Activated naive CD4-positive, alpha-beta T cell treated with anti-CD3 and anti-CD28 coated beads, Interleukin-2, amount 50 U/mL, for 72 hours (primary cell): ENCODE measurements at places on chromosomes 5 and 9. TPM values are rescaled to one million over a fixed set of nuclear protein-coding genes. Genes with fewer than 3 reads are reported as not detected.

DNA sequence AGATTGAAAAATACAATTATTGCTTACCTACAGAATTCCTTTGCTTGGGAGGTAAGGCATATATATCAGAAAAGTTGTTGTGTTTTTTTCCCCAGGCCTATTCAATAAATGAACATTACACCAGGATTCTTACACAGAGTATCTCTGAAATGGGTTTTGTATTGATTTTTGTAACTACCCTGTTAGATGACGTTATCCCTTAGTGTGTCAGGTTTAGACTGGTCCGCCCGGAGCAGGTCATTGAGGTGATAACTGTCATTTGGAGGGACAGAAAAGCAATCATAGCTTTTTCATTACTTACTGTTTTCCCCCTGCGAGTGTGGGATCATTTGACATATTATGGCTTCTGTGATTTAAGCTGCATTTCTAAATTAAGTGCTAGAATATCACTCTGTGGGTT, 715.2 kb upstream of the ADAMTS16 start:
- no peak for DNase-seq

GRCh38 chr5:169300468-169301385, at the start of gene SLIT3:
Gene SLIT3 (minus strand): TSS chr5:169301139. CDS start chr5:169300709, 430 bp downstream.
- no peak for DNase-seq

DNA sequence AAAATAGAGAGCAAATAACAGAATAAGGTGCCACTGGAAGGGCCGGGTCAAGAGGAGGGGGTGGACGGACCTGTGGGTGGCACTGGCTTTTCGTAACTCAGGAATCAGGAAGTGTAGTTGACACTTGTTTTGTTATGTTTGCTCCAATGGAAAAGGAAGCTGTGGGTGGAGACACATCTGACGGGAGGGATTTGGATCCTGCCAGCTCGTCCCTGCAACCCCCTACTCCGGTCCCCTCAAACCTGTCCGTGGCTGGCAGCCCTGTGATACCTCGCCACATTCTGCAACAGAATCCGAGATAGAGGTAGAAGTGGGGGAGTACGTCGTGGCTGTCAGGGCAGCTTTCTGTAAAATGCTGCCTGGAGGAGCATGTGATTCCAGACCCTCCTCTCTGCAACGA, 104.2 kb upstream of the IER5L start:
- DNase-seq, result no peak

- no peak for DNase-seq
Measured at GRCh38 chr9:5395428-5395827, 42.3 kb downstream of the PLGRKT start.

GRCh38 chr9:120919843-120920805, 6.5 kb downstream of the TRAF1 start:
- DNase-seq, result no peak

GRCh38 chr5:142634216-142635011, 51.5 kb downstream of the FGF1 start:
- no peak for DNase-seq

- no peak for DNase-seq
Measured at GRCh38 chr9:14372437-14373335, 58.7 kb upstream of the NFIB start.

DNA sequence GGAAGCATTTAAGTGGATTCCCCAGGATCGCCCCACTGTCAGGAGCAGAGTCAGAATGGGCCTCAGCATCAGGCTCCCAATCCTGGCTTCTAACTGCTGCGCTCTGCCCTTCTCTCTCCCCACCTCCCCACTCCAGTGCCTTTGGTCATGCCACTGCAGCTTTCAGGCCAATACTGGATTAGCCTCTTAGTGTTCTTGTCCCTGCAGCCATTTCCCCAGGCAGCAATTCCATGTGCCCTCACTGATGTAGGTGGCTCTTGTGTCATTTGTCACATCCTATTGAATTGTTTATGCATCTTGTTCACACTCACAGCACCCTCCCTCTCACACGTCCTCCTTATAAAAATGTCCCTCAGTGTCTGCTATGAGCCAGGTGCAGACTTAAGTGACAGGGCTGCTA, 544.2 kb upstream of the DAP start:
- no peak for DNase-seq

GRCh38 chr5:2187687-2188086, 305.0 kb upstream of the IRX4 start:
- no peak for DNase-seq

- no peak for DNase-seq
Measured at GRCh38 chr5:16326137-16326536, 139.5 kb downstream of the ZNF622 start.

- no peak for DNase-seq
Measured at GRCh38 chr9:6938873-6939272, 181.1 kb downstream of the KDM4C start.

DNA sequence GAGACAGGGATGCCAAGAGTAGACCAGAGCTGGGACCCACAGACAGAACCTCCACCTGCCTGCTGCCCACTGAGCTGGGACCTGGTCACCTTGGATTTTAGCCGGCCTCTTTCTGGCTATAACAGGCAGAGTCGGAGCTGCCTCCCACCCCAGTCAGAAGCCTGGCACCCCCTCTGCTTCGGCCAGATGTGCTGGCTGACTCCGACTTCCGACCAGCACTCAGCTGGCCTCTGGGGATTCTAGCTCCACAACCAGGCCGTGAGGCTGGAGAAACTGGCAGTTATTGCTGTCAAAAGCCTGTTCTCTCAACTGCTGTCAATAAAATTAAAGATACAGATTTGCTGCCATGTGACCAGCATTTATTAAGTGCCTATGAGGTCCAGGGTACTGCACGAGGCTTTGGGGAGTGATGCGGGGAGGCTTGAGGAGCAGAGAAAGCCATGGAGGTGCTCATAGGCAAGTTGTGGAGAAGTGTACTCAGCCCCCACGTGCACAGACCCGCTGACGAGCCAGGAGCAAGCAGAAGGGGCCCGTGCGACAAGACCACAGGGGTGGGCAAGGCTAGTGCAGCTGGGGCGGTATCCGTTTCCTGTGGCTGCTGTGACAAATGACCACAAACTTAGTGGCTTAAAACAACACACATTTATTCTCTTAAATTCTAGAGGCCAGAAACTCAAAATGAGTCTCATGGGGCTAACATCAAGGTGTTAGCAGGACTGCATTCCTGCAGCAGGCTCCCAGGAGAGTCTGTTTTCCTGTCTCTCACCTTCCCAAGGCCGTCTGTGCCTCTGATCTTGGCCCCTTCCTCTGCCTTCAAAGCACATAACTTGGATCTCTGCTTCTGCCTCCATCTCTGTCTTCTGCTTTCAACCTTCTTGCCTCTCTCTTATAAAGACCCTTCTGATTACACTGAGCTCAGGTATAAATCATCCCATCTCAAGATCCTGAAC, 13.1 kb downstream of the GFI1B start:
- DNase-seq, result no peak

DNA sequence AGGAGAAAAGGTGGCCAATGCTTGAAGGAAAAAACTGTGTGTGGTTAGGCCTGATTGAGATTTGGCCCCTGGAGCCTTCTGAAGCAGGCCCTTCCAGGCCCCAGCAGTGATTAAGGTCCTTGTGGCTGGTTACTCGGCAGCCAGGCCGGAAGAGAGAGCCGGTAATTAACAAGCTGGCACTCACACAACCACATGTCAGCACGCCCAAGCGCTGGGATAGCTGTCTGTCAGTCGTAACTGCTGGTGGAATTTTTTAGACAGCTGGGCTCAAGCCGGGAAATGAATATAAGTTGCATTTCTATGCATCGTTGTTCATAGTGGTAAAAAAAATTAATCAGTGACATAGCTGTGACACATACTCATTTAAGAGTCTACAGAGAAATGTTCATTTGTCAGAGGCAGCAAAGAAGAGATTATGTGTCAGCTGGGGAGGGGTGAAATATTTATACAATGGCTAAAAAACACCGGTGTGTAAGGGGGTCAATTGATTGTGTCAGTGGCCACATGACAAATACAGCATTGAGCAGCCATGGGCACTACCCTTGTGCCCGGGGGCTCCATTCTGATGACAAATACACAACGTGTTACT, 13.7 kb upstream of the ARAP3 start:
- no peak for DNase-seq

DNA sequence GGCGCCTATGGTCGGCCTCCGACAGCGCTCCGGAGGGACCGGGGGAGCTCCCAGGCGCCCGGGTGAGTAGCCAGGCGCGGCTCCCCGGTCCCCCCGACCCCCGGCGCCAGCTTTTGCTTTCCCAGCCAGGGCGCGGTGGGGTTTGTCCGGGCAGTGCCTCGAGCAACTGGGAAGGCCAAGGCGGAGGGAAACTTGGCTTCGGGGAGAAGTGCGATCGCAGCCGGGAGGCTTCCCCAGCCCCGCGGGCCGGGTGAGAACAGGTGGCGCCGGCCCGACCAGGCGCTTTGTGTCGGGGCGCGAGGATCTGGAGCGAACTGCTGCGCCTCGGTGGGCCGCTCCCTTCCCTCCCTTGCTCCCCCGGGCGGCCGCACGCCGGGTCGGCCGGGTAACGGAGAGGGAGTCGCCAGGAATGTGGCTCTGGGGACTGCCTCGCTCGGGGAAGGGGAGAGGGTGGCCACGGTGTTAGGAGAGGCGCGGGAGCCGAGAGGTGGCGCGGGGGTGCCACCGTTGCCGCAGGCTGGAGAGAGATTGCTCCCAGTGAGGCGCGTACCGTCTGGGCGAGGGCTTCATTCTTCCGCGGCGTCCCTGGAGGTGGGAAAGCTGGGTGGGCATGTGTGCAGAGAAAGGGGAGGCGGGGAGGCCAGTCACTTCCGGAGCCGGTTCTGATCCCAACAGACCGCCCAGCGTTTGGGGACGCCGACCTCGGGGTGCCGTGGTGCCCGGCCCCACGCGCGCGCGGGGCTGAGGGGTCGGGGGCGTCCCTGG, 561 bp downstream of the DAPK1 start:
- no peak for DNase-seq

- no peak for DNase-seq
Measured at GRCh38 chr9:94785215-94786169, 59.0 kb downstream of the AOPEP start.

DNA sequence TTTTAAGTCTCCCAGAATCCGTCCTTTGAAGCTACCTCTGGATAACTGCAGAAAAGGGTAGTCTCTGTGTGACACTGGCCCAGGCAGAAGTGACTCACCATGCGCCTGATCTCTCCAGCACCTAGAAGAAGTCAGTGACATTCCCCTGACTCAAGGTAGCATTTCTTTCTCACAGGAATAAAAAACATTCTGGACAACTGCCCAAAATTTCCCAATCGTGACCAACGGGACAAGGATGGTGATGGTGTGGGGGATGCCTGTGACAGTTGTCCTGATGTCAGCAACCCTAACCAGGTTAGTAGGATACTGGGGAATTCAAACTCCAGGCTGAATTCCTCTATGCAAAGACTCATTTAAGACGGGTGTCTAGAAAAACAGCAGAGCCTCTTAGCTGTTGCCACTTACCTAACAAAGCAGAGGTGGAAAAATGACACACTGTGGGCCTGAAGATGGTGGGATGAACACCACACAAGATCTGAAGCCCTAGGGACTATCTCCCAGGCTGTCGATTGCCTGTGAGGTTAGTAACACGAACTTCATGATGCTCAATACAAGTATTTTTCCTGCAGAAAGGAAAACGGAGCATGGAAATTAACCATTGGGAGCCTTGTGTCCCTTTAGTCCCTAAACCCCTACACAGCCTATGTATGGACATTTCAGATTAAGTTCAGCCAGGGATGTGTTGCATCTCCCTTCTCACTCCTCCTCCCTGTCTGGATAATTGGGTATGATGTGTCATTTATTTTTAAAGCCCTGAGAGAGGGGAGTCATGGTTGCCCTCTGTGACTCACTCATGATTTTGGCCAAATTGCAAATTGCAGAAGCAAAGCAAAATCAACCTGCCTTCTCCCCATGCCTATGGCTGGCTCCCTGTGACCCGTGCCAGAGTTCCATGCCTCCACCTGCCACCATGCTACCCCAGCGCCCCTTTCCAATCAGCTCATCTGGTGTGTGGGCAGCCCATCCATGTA, 37.2 kb downstream of the THBS4 start:
- DNase-seq, result no peak

- no peak for DNase-seq
Measured at GRCh38 chr9:89113851-89114250, 64.8 kb downstream of the SHC3 start.

- no peak for DNase-seq
Measured at GRCh38 chr9:22053178-22053577, 44.1 kb upstream of the CDKN2B start.

GRCh38 chr5:109619606-109620005, 70.1 kb upstream of the MAN2A1 start:
- no peak for DNase-seq

GRCh38 chr5:142032747-142033631, 20.2 kb upstream of the GNPDA1 start:
- DNase-seq, result no peak

- DNase-seq, result no peak
Measured at GRCh38 chr9:16716601-16717000, 153.9 kb downstream of the BNC2 start.

- DNase-seq, result no peak
Measured at GRCh38 chr9:83937861-83938455, 16.7 kb upstream of the KIF27 start.

DNA sequence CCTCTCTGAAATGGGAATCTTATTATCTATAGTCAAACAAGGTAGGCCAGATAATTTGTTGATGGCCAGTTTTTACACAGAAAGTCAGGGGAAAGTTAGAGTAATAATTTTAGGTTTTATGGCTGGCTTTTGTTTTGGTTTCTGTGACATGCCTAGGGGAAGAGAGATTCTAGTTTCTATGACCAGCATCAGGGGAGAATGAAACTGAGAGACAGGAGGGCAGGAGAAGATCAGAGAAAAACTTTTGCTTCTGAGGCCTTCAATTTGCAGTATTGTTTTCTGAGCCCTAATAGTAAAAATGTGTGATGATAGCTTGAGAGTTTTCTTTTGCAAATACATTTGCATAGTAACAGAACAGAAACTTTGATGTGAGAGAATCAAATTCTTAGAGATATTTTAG, 564.3 kb downstream of the ZNF608 start:
- DNase-seq, result no peak

GRCh38 chr9:82170866-82171265, 182.3 kb downstream of the SPATA31D1 start:
- DNase-seq, result no peak

Gene PCDH12
- 0.60 TPM for total RNA-seq

Gene MUSK
- not detected for total RNA-seq

Gene RNF180
- total RNA-seq, result not detected

Gene N4BP3
- 0.80 TPM for total RNA-seq

Gene FOXI1
- not detected for total RNA-seq

Gene SLC26A2
- 3.9 TPM for total RNA-seq

Gene NDUFS6
- total RNA-seq, result 32.6 TPM

Gene FOXD1
- total RNA-seq, result 0.78 TPM

Gene MTAP
- total RNA-seq, result 56.8 TPM

Gene SNX24
- total RNA-seq, result 6.4 TPM

Gene CTSV
- total RNA-seq, result 2.6 TPM

Gene NEUROG1
- not detected for total RNA-seq
